ENCODE measurements at places on chromosomes 7 and 10. TPM values are rescaled to one million over a fixed set of nuclear protein-coding genes. Genes with fewer than 3 reads are reported as not detected.

GRCh38 chr10:71819441-71819861, 31.6 kb downstream of the PSAP start:
- DNase-seq: no peak

- DNase-seq: peak; percentile 21
Observed at GRCh38 chr10:122665946-122666345, 33.7 kb downstream of the C10orf120 start.

GRCh38 chr10:69968830-69969229, 83.8 kb upstream of the MACROH2A2 start:
- peak; percentile 41 for DNase-seq

DNA sequence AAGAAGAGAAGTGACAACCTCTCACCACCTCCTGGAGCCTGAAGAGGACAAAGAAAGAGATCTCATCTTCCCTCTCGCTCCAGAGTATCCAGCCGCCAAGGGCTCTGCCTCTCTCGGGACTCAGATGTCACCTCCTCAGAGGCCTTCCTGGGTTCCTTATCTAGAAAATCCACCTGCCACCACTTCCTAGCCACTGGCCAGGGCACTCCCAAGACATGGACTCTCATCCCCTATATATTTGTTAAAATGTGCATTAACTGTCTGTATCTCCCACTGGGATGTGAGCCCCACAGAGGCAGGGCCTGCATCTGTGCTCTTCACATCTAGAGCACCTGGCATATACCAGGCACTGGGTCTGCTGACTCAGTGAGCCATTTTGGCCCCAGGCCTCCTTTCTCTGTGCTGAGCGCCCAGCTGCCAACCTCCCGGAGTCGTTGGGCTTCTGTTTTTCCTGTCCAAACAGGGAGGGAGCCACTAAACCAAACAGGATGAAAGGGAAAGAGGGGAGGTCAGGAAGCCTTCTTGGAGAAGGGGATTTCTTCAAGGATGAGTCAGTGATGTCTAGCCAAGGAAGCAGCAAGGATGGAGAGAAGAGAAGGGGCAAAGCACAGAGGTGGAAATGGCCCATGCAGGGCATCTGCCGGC, 58.9 kb downstream of the KCNMA1 start:
- no peak for DNase-seq

WNT8B gene
- total RNA-seq: not detected

DNA sequence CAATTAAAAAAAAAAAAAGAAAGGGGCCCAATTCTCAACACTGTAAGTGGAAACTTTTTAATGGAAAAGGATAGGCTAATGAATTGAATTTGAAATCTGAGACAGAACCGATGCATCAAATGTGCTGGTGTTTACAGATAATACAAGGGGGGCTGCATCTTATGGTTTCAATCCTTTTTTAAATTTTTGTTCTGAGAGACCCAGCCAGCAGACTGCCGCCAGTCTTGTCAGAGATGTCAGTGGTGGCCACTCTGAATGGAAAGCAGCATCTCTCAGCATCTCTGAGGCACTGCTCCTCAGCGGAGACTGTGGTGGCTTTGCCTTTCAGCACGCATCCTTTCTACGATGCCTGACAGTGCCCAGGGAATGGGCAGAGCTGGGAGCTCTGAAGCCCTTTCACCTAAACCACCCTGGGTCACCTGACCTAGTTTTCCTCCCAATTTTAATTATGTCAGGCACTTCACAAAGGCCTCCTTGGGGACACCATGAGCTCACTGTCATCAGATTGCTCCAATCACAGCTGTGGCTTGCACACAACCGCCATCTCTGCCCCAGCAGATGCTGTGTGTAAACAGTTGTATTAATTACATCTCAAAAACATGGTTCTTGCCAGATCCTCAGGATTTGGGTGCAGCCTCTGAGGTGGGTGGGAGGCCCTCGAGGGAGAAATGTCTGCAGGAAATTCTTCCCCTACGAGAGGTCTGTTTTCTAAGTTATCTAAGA, 81.2 kb downstream of the EGFR start:
- DNase-seq: no peak

DNA sequence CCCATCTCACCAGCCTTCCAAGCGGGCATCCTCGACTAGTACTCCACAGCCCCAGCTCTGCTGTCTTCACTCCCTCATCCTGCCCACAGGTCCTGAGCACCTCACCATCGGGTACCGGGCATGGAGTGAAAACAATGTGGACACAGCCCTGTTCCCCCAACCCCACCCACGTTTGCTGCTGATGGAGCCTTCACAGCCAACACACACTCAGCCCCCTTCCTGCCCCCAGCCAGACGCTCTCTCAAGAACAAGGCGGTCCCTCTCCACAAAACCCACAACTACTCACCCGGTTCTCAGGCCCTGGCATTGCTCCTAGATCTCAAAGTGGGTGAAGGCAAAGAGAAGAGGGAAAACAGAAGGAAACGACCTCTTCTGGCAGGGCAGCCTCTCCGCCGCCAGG, 56.1 kb downstream of the SLIT1 start:
- DNase-seq: no peak

GRCh38 chr7:43151076-43151475, 38.6 kb downstream of the HECW1 start:
- no peak for DNase-seq

CLDN3 gene
- total RNA-seq: not detected

GRCh38 chr7:91270372-91270771, 6.1 kb downstream of the FZD1 start:
- DNase-seq: no peak

Measured in activated CD8-positive, alpha-beta memory T cell treated with anti-CD3 and anti-CD28 coated beads, Interleukin-2, amount 10 ng/mL, durations not matched to agents 7 days and 5 days (primary cell).